Activated CD8-positive, alpha-beta T cell treated with anti-CD3 and anti-CD28 coated beads, Interleukin-2, amount 10 ng/mL, durations not matched to agents 7 days and 5 days (primary cell): ENCODE measurements at places on chromosomes 2 and 18. TPM values are rescaled to one million over a fixed set of nuclear protein-coding genes. Genes with fewer than 3 reads are reported as not detected.

ADRA2B gene
- total RNA-seq: 0.08 TPM

- H3K27ac ChIP-seq: no peak overlapping the region
- no peak overlapping the region for H3K4me3 ChIP-seq
- H3K4me1 ChIP-seq: no peaks in the 10 kb centered on the region
- DNase-seq: no peak
- no peaks in the 10 kb centered on the region for H3K36me3 ChIP-seq
Observed at GRCh38 chr2:139963863-139964355, 1183.7 kb upstream of the NXPH2 start.

MEIS1 gene
- not detected for total RNA-seq

DNA sequence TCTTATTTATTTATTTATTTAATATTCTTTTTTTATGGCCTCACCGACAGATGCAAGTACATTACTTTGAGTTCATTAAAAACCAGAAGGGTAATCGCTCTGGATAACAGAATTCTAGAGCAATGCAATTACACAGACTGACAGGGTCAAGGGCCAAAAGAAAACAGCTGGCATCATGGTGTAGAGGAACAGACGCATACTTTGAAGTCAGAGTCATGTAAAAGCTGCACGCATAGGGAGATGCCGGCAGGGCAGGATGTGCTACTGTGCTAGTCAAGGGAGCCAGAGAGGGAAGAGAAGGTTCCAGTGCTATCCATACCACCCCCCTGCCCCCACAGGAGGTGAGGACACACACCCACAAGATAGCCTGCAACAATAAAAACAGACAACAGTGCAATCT, 115.2 kb upstream of the TFCP2L1 start:
- H3K4me1 ChIP-seq: peaks cover 3% of the 10 kb centered on the region
- H3K27ac ChIP-seq: no peak overlapping the region
- H3K36me3 ChIP-seq: peaks cover 26% of the 10 kb centered on the region
- no peaks in the 10 kb centered on the region for H3K27me3 ChIP-seq
- no peak overlapping the region for H3K4me3 ChIP-seq
- no peak for DNase-seq

DNA sequence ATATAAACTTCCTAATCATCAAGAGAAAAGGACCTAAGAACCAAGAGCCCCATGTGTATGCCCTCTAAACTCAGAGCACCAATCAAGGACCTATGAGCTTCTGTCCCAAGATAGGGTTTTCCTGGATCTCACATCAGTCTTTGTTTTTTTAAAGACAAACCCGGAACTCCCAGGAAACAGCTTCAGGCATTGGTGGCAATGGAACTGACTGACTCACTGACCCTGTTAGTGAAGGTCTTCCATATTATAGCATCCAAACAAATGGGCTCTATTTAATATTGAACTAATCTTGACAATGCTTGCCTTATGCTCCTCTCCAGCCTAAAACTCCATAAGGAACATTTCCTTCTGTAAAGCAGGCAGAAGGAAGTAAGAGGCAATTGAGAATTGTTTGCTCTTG, 63.5 kb upstream of the RPE start:
- H3K4me1 ChIP-seq: no peaks in the 10 kb centered on the region
- DNase-seq: no peak
- no peaks in the 10 kb centered on the region for H3K36me3 ChIP-seq

DNA sequence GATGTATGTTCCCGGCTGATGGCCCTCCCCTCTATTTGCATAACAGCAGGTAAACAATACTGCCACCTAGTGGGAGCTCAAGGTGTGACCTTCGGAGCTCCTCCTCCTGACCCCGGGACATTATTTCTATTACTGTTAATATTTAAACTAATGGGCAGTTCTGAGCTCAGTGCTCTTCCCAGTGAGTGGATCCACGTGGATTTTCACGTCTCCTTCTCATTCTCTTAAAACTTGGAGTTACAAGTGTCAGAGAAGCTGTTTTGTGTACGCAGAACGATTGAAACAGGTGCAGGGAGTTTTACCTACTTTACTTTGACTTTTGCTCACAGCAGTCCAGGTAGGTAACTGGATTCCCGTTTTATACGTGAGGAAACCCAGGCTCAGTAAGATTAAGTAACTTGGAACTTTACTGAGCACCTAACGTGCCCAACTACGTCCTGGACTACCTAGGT, 127.3 kb downstream of the PRKCE start:
- no peaks in the 10 kb centered on the region for H3K27me3 ChIP-seq
- DNase-seq: peak; percentile 76
- H3K27ac ChIP-seq: no peak overlapping the region

- DNase-seq: no peak
- no peak overlapping the region for H3K4me3 ChIP-seq
- no peaks in the 10 kb centered on the region for H3K27me3 ChIP-seq
- no peaks in the 10 kb centered on the region for H3K4me1 ChIP-seq
- no peaks in the 10 kb centered on the region for H3K36me3 ChIP-seq
Observed at GRCh38 chr2:146189541-146189940, 1655.3 kb upstream of the ACVR2A start.
